T follicular helper cell (primary cell): ENCODE measurements at places on chromosomes 5 and 9.

DNA sequence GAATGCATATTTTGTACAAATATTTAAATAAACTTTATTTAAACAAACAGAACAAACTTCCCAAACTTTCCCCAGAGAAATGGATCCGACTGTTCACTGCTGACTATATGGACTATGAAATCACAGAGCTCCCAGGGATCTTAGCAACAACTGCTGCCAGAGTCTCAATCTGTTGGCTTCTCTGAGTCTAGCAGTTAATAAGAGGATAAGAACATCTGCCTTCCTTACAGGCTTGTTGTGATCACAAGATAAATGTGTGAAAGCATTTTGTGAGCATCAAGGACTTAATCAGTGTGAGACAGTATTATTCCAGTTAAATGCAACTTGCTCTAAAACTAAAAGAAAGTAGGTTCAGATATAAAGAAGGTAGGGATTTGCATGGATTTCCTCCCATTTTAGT is 31.4 kb upstream of the MYOT start:
- DNase-seq: no peak

- DNase-seq: no peak
These were observed 13.1 kb upstream of the MAP3K1 start for GRCh38 chr5:56802205-56802604.

DNA sequence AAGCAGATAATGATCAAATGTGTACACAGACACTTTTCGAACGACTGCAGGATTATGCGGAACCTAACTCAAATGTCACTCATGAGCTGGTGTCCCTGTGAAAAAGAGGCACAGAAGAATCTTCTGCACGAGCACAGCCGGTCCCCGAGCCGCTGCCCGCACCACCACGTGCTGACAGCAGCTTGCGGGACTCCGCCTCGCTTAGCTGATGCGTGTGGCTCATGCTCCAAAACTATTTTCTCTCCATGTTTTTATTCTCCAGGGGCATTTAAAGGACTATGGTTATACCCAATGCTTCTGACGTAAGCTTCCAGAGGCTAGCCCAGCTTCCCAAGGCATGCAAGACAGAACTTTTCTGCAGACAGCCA is 9.5 kb downstream of the SEC16A start:
- DNase-seq: no peak

DNA sequence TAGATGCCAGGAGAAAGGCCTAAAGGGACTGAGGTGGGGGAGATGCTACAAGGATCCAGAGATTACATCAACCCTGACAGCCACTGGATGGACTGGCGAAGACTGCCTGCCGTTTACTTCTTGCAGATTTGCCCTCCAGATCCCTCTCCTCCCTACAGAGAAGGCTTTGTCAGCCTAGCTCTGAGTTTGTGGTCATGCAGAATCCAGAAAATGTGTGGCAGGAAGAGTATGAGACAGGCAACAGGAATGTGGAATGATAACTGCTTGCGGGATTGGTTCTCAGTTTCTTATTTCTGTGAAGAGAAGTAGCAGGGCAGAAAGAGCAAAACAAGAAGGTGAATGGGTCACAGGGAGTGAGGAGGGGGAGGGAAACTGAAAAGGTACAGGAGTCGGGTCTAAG is 129.6 kb downstream of the TLE1 start:
- no peak for DNase-seq

DNA sequence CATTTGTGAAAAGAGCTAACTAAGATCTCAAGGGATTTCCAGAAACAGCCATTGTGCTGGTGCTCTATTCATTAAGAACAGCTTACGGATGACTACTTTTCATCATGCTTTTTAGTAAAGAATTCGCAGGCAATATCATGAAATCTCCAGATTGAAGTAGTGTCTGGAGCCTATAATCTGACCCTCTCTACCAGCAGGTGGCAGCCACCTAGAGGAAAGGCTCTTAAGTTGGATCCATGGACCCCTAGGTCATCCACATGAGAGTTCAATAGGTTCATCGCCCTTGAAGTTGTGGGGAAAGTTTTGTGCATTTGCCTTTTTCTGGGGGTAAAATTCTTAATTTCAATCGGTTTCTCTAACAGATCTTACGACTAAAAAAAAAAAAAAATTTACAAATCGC is 82.3 kb downstream of the SLC1A3 start:
- no peak for DNase-seq

DNA sequence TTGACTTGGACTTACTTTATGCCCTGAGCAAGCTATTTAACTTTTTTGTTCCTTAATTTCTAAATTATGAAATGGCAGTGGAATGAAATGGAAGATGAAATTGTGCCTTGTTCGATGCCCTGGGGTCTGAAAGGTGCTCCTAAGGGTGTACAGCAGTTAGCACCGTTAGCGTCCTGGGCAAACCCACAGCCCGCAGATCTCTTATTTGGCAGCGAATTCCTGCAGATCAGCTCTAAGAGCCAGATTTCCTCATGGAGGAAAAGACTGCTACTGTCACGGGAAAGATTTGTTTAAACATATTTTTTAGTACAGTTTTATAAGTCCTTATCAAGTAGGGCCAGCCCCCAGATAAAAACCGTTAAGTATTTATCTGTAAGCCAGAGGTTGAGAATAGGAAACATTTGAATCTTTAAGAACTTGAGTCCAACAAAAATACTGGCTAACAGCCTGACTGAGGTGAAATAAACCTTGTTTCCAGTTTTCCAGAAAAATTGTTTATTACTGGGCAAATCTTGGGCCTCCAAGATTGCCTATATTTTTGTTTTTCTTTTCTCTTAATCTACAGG is 216.5 kb upstream of the DMRT1 start:
- DNase-seq: no peak
